ENCODE measurements at places on chromosomes 1 and 21. TPM values are rescaled to one million over a fixed set of nuclear protein-coding genes. Genes with fewer than 3 reads are reported as not detected.

GRCh38 chr1:76267631-76268030 is 193.1 kb downstream of the ST6GALNAC3 start:
- DNase-seq, result no peak

- no peak for DNase-seq
Measured at GRCh38 chr21:42607102-42607501, 46.3 kb upstream of the PDE9A start.

- DNase-seq, result no peak
Measured at GRCh38 chr21:24729568-24729967, 877.7 kb downstream of the MRPL39 start.

DNA sequence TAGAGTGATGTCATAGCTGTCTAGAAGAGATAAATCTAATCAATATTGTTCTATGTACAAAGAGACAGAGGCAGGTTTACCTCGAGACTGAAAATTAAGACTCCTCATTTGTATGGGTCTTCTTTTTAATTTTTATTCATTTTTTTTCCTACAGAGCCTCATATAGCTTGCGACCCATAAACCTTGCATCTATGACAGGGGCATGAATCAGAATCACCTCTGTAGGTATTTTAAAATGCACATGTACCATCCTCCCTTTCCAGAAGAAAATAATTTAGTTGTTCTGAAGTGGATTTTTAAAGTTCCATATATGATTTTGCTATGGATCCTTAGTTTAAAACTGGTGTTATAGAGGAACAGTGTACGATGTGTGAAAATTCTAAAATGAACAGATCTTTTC is 64.5 kb downstream of the KCNK2 start:
- DNase-seq, result no peak

DNA sequence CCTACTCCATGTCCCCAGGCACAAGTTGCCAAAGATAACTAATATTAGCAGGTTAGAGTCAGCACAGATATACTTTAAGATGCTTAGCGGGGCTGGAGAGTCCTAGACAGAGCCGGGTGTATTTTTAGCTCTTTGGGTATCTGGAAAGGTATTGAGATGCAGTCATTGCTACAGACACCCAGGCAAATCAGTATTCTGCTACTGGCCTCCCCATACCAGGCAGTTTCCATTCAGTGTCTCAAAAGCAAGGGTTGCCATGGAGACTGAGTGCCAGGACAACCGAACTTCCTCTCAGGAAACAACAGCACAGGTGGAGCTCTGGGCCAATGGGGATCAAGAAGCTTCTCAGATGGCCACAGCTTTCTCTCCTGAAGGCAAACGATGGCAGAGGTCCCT is 45.3 kb downstream of the KCNC4 start:
- DNase-seq, result no peak

DNA sequence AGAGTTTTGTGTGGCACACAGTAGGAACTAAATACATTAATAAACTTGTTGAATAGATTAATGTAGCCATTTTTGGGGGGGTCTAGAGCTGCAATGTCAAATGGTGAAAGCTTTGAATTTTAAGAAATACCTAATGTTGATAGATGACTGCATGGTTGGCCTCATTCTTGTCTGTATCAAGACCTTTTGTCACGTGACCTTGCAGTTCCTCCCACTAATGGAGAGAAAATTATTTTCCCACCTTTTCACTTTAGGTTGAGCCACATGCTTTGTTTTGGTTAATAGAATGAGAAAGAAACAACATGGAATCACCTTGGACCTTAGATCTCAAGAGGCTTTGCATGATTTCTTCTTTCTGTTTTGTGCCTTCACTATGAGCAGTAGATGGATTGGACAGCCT is 223.6 kb upstream of the DEPDC1 start:
- no peak for DNase-seq

GRCh38 chr1:11653101-11653860 is 948 bp downstream of the FBXO2 start:
- no peak for DNase-seq

DNA sequence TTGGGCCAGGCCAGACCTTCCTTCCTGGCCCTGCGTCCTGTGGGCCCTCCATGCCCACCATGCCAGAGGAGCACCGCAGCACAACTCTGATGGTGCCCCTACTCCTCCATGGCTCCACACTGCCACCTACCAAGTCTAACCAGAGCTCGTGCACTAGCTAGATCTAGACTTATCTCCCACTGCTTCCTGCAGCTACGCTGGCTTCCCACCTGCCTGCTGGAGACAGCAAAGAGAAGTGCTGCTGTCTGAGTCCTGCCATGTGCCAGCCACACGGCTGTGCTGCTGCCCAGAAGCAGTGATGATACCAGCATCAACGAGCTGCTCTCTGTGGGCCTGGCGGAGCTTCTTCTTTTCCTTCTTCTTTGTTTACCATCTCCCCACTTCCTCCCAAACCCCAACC is 4.5 kb downstream of the GUCA2B start:
- no peak for DNase-seq

- DNase-seq, result no peak
Measured at GRCh38 chr1:167587872-167588271, 34.3 kb upstream of the CREG1 start.

DNA sequence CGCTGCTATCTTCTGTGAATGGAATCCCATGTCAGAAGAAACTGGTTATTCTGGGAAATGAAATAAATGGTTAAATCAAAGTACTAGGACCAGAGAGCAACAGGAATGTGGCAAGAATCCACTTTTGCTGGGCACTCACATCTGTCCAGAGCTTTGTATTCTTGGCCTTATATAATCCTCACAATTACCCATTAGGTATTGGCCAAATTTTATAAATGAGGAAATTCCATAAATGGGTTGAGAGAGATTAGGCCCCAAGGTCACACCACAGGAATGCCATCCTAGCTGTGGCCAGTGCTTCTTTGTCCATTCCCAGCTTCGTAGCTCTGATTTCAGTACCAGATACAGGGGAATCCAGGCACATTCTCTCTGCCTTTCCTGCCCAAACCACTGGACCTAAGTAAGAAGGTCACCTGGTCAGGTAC is 76.1 kb upstream of the HOOK1 start:
- DNase-seq, result no peak

DNA sequence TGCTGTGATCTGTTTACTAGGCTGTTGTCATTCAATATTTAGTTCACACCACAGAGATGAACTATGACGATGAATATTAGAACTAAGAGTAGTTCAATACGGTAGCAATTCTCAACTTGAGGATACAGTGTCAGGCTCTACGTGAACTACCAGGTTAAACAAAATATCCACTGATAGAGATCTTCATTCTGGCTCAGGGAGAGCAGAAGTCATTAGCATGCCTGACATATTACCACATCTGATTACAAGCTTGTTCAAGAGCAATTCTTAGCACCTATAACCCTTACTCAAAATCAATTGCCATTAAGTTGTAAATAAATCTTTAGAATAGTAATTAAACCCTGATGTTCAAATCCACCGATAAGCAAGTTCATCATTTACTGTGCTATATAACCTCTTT is 207.2 kb downstream of the CHRM3 start:
- no peak for DNase-seq

GRCh38 chr1:230044729-230045128 is 22.3 kb upstream of the GALNT2 start:
- DNase-seq, result no peak

WDR26 gene
- 58.7 TPM for total RNA-seq

ARID4B gene
- 92.9 TPM for total RNA-seq

HMGCS2 gene
- not detected for total RNA-seq

GNG4 gene
- total RNA-seq, result 31.0 TPM

DDX59 gene
- total RNA-seq, result 20.4 TPM

TMPRSS2 gene
- total RNA-seq, result not detected

All from frontal cortex (tissue), 4 donors.